NCI-H2107 (cell line): ENCODE measurements at places on chromosomes 4 and X.

GRCh38 chr4:126405369-126405982 is 1090.7 kb downstream of the FAT4 start:
- no peak for DNase-seq

- no peak for DNase-seq
These were observed 110.3 kb downstream of the AREG start for GRCh38 chr4:74555231-74555630.

- no peak for DNase-seq
These were observed 13.6 kb upstream of the KIT start for GRCh38 chr4:54643958-54644751.

DNA sequence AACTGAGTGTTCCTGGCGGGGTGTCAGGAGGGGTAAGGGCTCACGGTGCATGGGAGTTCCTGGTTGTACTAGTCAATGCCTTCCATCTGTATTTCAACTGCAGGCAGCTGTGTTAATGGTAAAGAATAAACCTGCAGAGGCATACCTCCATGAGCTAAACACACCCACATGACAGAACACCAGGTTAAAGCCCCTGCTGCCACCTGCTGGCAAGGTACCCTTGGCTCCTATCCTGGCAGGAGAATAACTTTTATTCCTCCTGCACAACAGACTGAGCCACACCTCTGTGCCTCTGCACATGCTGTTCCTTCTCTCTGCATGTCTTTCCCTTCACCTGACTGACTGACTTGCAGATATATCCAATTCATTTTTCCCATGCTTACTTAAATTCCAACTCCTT is 11.1 kb downstream of the ITIH6 start:
- DNase-seq: no peak

DNA sequence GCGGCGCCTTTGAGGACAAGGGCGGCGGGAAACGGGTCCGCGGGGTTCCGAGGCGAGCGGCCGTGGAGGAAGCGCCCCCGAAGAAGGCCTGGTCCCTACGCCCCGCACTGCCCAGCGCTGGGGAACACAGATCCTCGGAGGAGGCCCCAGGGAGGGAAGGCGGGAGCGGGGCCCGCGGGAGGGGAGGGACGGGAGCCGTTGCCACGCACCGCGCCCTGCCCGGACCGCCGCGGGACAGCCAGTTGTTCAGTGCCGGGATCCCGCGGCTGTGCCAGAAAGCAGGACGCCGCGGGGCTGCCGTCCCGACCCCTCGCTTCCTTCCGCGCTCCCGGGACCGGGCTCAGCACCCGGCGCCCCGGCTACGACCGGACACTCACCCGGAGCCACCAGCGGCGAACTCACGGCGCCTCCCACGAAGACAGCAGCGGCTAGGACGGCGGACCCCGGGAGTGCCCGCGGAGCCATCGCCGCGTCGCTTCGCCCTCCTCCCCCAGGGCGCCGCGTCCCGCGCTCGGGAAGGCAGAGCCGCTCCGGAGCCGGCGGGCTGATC is 278 bp downstream of the RELL1 start:
- DNase-seq: no peak

GRCh38 chr4:156870131-156870530 is 101.5 kb downstream of the PDGFC start:
- no peak for DNase-seq

DNA sequence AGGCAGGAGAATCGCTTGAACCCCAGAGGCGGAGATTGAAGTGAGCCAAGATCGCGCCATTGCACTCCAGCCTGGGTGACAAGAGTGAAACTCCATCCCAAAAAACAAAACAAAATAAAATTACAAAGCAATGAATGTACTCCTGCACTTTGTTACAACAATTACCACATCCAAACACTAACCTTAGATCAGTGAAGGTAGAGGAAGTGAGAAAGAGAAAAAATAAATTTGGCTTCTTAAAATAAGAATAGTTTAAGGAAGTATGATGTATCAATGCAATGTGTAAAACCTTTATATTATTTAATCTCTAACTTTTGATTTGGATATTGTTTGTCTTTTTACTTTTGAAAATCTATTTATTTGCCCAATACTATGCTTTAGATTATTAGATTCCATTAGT is 21.7 kb upstream of the CSN1S1 start:
- DNase-seq: no peak

GRCh38 chrX:106898462-106898861 is 4.7 kb downstream of the RIPPLY1 start:
- peak; percentile 16 for DNase-seq

DNA sequence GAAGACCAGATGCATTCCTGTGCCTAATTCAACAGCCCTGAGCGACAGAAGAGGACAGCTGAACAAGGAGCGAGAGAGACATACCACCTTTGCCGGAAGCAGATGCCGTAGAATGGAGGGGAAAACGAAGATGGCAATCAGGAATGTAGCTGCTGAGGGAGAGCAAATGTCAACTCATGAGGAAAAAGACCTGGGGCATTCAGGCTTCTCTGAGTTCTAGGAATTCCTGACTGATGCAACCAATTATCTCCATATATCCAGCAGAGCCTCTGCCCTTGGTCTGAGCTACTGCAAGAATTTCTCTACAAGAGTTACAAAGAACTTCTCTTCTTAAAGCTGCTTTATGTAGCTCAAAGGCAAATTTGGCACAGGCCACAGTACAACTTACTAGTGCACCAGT is 40.5 kb upstream of the INPP4B start:
- DNase-seq: no peak

DNA sequence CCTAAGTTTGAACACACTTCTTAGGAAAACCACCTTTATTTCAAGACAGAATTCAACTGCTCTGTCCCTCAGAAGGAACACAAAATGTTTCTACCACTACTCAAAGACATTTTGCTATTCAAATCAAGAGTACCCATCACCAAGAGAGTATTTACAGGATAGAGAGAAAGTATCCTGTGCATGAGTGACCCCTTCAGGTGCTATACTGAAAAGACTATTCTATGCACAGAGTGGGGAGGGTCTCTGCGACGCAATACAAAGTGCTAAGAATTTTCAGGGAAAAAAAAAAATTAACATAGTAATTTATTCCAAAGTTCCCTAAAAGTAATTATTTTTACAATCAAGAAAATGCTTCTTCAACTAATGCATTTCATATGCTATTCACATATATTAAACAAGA is 346.4 kb upstream of the FAM241A start:
- DNase-seq: no peak

- peak; percentile 92 for DNase-seq
These were observed at the start of gene UCHL1 for GRCh38 chr4:41256740-41257256. Gene UCHL1, plus strand, starts transcription at chr4:41256928. Its CDS starts 49 bp downstream, at chr4:41256977.

GRCh38 chrX:134975516-134975915 is 15.3 kb upstream of the SMIM10 start:
- DNase-seq: no peak

GRCh38 chr4:160009656-160010493 is 907.0 kb downstream of the RAPGEF2 start:
- DNase-seq: no peak

- no peak for DNase-seq
These were observed 33.7 kb downstream of the TMEM150C start for GRCh38 chr4:82528074-82528473.

GRCh38 chr4:87895964-87896621 is 63.3 kb downstream of the MEPE start:
- DNase-seq: no peak

GRCh38 chrX:19889582-19890342 is 2.4 kb upstream of the SH3KBP1 start:
- no peak for DNase-seq

- no peak for DNase-seq
These were observed 148.3 kb downstream of the MGST2 start for GRCh38 chr4:139813881-139814280.

DNA sequence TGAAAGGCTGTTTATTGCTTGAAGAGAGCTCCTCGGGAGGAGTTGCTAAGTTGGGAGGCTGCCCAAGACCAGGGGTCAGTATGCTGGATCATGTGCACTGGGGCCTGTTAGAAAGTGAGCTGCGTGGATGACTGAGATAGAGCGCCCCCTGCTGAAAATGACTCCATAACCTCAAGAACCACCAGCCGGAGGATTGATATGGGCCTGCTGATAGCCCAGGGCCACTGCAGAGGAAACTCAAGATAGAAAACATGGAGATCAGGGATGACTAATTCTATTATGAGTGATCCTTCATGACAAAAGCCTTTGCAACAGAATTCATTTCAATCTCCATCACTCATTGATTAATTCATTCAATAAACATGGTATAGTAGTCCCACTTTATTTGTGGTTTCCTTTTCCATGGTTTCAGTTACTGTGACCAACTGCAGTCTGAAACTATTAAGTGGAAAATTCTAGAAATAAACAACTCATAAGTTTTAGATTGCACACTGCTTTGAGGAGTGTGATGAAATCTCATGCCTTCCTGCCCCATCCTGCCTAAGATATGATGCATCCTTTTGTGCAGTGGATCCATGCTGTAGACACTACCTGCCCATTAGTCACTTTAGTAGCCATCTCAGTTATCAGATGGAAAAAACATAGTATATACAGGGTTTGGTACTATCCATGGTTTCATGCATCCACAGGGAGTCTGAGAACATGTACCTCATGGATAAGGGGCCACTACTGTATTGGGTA is 126.7 kb upstream of the MBNL3 start:
- DNase-seq: peak; percentile 38

GRCh38 chr4:99863804-99864203 is 30.4 kb downstream of the LAMTOR3 start:
- no peak for DNase-seq

GRCh38 chrX:46582966-46583365 is 9.4 kb downstream of the CHST7 start:
- no peak for DNase-seq

DNA sequence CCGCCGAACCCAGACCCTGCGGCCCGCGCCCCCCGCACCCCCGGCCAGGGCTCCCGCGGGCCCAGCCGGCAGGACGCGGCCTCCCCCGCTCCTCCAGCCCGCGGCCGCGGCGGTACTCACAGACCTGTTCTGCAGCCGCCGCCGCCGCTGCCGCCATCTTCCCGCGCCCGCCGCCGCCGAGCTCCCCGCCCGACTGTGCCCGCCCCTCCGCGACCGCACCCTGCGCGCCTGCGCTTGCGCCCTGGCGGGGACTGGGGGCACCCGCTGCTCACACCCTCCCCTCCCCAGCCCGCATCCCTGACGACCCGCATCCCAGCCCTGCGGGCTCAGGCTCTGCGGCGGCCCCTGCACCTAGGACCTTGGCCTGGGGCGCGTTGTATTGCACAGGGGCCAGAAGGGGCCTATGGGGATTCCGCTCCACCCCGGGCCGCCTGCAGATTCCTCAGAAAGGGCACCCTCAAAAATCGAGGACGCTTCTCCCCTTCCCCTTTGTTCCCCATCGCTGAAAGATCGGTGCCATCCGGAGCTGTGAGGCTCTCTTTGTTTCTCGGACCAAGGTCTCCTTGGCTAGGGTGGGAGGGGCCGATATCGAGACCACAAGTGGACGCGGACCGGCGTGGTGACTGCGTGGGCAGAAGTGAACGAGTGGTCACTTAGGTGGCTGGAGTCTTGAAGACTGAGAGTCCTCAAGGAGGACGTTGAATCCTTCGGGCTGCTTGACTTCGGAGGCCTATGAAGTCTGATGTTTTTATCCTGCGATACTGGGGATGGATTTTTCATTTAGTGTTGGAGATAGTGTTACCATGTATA is at the start of gene SGCB:
Gene SGCB (minus strand): TSS at position 197 of the 810 bp plus-strand sequence. CDS start 40 bp downstream, at position 157.
- DNase-seq: no peak

DNA sequence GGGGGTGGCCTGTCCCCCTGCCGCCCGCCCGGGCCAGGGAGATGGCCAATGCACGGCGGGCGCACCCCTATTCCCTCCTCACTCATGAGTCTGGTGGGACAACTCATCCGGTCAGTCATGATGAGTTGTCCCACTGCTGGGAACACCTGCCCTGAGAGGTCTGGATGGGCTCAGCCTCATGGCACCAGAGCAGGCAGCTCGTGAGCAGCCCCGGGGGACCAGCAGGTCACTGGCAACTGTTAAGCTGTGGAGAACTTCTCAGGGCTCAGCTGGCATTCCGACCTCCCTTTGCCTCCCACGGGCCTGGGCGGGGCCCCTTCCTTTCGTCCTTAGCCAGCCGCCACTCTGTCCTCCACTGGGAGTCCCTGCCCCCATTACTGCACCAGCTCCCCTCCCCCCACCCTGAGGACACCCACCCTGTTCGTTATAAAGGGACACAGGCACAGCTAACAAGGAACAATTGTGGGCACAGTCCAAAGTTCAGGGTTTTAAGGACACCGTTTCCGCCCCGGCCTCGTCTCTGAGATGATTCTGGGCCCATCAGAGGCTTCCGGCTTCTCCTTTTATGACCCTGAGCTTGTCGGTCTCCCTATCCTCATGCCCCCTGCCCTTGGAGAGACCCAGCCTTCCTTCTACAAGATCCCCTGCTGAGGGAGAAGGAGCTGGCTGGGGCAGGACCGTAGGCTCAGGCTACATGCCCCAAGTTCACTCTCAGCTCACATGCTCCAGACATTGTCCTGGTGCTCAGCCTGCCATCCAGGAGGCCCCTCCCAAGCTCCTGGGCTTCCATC is 14.6 kb upstream of the KIAA0232 start:
- no peak for DNase-seq

- no peak for DNase-seq
These were observed 394.6 kb downstream of the SPOCK3 start for GRCh38 chr4:166839615-166840251.

GRCh38 chr4:6008766-6009385 is 9.4 kb downstream of the C4orf50 start:
- DNase-seq: no peak

DNA sequence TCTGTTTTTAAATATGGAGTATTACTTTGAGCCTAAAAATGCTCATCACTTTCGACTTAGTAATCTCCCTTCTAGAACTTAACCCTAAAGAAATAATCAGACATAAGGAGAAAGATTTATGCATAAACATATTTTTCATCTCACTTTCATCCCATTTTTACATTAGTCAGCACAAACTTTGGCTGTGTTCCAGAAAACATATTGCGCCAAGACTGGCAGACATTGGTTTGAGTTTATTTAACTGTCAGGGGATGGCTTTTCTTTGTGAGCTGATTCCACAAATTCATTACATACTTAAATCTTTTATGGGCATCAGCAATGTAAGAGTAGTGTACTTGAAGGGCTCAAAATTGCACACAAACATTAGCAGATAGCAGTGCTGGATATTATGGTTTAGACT is 23.7 kb downstream of the MAOA start:
- no peak for DNase-seq

DNA sequence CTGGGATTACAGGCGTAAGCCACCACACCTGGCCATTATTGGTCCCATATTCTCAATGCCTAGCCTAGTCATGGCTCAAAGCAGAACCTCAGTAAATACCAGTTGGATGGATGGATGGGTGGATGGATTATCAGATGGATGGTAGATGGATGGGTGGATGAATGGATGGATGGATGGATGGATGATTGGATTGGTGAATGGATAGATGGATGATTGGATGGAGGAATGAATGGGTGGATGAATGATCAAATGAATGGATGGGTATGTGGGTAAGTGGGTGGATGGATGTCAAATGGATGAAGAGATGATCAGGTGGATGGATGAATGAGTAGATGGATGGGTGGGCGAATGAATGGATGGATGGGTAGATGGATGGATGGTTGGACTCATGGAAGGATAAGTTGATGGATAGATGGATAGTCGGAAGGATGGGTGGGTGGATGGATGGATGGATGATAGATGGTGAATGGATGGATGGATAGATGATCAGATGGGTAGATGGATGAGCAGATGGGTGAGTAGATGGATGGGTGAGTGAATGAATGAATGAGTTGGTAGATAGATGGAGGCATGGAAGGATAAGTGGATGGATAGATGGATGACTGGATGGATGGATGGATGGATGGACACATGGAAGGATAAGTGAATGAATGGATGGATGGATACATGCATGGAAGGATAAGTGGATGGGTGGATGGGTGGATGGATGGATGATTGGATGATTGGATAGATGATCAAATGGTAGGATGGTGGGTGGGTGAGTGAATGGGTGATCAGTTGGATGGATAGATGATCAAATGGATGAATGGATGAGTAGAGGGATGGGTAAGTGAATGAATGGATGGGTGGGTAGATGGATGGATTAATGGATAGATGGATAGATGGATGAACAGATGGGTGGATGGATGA is 22.0 kb upstream of the RNF4 start:
- no peak for DNase-seq
